ENCODE measurements at places on chromosomes 4 and X. TPM values are rescaled to one million over a fixed set of nuclear protein-coding genes. Genes with fewer than 3 reads are reported as not detected.

The EVC gene
- total RNA-seq = 12.8 TPM

The PPP2R2C gene
- total RNA-seq = 7.6 TPM

The CLDN22 gene
- total RNA-seq = not detected

The PHOX2B gene
- total RNA-seq = not detected

The SSX4B gene
- 0.19 TPM for total RNA-seq

The FGF13 gene
- total RNA-seq = 18.8 TPM

DNA sequence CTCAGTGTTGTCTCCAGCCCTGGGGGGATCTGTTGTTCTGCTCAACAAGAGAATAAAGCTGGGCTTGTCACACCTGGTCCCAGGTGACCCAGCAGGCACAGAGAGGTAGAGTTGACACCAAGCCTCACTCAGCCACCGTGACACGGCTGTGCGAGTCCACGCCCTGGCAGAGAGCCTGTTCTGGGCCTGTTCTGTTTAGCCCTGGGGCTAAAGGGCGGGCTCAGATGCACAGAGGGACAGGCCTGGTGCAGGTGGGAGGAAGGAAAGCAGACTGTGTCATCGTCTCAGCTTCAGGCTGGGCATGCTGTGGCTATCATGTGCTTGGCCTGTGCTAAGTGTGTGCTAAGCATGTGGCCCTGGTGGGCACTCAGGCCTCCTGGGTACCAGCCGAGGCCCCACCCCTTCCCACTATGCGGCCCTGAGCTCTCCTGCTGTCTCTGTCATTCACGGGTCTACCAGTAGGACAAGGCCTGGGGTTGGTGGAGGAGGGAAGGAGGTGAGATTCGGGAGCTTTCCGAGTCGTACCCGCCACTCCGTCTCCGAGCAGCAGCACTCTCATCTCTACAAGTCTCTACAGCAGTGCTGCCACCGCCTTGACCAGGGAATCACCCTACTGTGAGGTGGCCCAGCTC lies 10.8 kb downstream of the WFS1 start:
- no peaks in the 10 kb centered on the region for H3K4me1 ChIP-seq
- no peak overlapping the region for H3K4me3 ChIP-seq
- no peaks in the 10 kb centered on the region for H3K27me3 ChIP-seq
- H3K27ac ChIP-seq = no peak overlapping the region
- no peaks in the 10 kb centered on the region for H3K36me3 ChIP-seq

DNA sequence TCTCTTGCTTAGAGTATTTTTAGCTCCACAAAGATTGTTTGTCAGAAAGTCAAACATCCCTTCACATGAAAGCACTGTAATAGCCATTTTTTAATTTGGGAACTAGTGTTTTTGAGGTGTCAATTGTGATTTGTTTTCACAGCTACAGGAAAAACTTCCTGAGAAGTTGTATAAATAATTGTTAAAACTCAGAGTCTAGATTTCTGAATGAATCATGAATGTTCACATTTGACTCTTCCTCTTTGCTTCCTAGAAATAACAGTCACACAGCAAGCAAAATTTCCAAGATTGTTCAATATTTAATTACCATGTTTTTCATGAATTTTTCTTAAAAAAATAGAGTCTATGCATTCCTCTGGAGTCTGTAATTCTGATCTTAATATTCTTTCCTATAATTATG lies 156.9 kb upstream of the SLC7A11 start:
- no peak overlapping the region for H3K4me3 ChIP-seq
- no peak for DNase-seq
- H3K4me1 ChIP-seq = peaks cover 12% of the 10 kb centered on the region
- peak overlapping the region; percentile 60 for H3K27ac ChIP-seq
- no peaks in the 10 kb centered on the region for H3K36me3 ChIP-seq

- H3K27me3 ChIP-seq = no peaks in the 10 kb centered on the region
- no peak overlapping the region for H3K27ac ChIP-seq
- H3K36me3 ChIP-seq = no peaks in the 10 kb centered on the region
- H3K4me1 ChIP-seq = peaks cover 15% of the 10 kb centered on the region
Measured at GRCh38 chr4:181606300-181606699, 636.9 kb upstream of the TENM3 start.

- DNase-seq = no peak
- no peak overlapping the region for H3K4me3 ChIP-seq
- no peaks in the 10 kb centered on the region for H3K4me1 ChIP-seq
- no peak overlapping the region for H3K27ac ChIP-seq
- no peaks in the 10 kb centered on the region for H3K27me3 ChIP-seq
Measured at GRCh38 chrX:104310090-104310489, 55.4 kb upstream of the ESX1 start.

GRCh38 chr4:23866450-23867075 lies 23.3 kb downstream of the PPARGC1A start:
- no peak overlapping the region for H3K4me3 ChIP-seq
- no peaks in the 10 kb centered on the region for H3K36me3 ChIP-seq
- H3K27ac ChIP-seq = no peak overlapping the region
- no peak for DNase-seq
- no peaks in the 10 kb centered on the region for H3K27me3 ChIP-seq
- H3K4me1 ChIP-seq = no peaks in the 10 kb centered on the region

DNA sequence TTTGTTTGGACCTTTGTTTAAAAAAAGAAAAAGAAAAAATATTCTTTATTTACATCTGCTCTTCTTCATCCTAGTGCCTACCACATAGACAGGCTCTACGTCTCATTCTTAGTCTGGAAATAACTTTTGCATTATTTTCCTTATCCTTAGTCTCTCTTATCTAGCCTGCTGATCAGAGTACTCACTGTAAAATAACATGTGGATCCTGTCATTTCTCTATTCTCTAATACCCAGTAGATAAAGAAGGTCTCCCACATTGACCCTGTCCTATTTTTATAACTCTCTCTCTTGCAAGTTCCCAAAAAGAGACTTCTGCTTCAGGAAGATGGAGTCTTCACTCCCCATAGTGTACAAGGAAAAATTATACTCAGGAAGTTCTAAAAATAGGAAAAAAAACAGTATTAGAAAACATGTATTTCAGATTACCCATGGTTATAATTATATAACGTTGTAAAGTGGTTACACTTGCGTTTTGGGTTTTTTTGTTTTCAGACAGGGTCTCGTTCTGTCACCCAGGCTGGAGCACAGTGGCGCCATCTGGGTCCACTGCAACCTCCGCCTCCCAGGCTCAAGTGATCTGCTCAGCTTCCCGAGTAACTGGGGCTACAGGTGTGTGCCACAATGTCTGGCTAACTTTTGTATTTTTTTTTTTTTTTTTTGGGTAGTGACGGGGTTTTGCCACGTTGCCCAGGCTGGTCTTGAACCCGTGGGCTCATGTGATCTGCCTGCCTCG lies 23.8 kb downstream of the ZFX start:
- no peak for DNase-seq
- H3K27me3 ChIP-seq = no peaks in the 10 kb centered on the region
- H3K27ac ChIP-seq = no peak overlapping the region
- H3K36me3 ChIP-seq = peaks cover 5% of the 10 kb centered on the region
- H3K4me1 ChIP-seq = peaks cover 17% of the 10 kb centered on the region
- H3K4me3 ChIP-seq = no peak overlapping the region

- H3K4me1 ChIP-seq = no peaks in the 10 kb centered on the region
- no peaks in the 10 kb centered on the region for H3K36me3 ChIP-seq
- H3K27ac ChIP-seq = no peak overlapping the region
- peak; percentile 69 for DNase-seq
Measured at GRCh38 chr4:117447925-117448324, 362.5 kb upstream of the TRAM1L1 start.

DNA sequence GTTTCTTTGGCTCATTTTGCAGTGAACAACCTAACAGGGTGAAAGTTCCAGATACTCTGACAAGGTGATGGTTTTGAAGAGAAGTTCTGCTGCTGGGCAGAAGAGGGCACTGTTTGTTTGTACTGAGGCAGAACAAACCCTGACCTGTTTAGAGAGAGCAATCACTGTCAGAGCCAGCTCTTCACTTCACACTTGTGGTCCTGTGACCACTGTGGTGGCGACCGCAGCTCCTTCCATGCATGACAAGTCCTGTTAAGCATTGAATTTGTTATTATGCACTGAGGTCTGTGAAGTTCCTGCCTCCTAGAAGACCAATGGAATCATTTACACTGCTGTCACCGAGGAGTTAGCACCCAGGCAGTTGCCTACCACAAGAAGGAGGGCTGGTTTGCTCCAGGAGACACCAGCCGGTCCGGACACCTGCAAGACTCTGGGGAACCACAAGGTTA lies 86.6 kb downstream of the ZNF330 start:
- no peaks in the 10 kb centered on the region for H3K4me1 ChIP-seq
- DNase-seq = peak; percentile 61
- no peak overlapping the region for H3K27ac ChIP-seq
- no peak overlapping the region for H3K4me3 ChIP-seq
- H3K27me3 ChIP-seq = no peaks in the 10 kb centered on the region

- H3K27me3 ChIP-seq = no peaks in the 10 kb centered on the region
- no peak for DNase-seq
- H3K4me3 ChIP-seq = no peak overlapping the region
- no peaks in the 10 kb centered on the region for H3K36me3 ChIP-seq
Measured at GRCh38 chr4:70678383-70678999, 9.8 kb upstream of the UTP3 start.

DNA sequence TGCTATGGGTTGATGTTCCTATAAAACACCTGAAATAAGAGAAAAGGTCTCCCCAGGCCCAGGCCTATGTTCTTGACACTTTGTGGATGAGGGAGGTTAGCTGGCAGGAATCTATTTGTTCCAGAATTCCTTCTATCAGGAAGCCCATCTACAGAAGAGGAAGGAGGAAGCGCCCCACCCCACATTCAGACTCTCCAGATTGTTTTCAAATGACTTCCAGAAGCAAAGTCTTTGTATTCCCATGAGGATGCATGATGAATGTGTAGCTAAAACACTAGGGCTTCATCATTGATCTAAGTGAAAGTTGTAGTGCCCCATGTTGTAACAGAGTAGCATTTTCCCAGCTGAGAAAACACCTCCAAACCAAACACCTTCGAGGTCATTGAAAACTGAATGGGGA lies 16.4 kb downstream of the OTC start:
- H3K4me1 ChIP-seq = no peaks in the 10 kb centered on the region
- no peak overlapping the region for H3K27ac ChIP-seq
- DNase-seq = no peak
- no peaks in the 10 kb centered on the region for H3K27me3 ChIP-seq

- H3K36me3 ChIP-seq = no peaks in the 10 kb centered on the region
- DNase-seq = no peak
- no peak overlapping the region for H3K4me3 ChIP-seq
- no peaks in the 10 kb centered on the region for H3K4me1 ChIP-seq
Measured at GRCh38 chrX:67749536-67749935, 205.7 kb downstream of the AR start.

- H3K27ac ChIP-seq = no peak overlapping the region
- no peaks in the 10 kb centered on the region for H3K27me3 ChIP-seq
- H3K4me3 ChIP-seq = no peak overlapping the region
- H3K36me3 ChIP-seq = peaks cover 6% of the 10 kb centered on the region
- H3K4me1 ChIP-seq = no peaks in the 10 kb centered on the region
Measured at GRCh38 chr4:76744241-76744921, 153.6 kb downstream of the SOWAHB start.

DNA sequence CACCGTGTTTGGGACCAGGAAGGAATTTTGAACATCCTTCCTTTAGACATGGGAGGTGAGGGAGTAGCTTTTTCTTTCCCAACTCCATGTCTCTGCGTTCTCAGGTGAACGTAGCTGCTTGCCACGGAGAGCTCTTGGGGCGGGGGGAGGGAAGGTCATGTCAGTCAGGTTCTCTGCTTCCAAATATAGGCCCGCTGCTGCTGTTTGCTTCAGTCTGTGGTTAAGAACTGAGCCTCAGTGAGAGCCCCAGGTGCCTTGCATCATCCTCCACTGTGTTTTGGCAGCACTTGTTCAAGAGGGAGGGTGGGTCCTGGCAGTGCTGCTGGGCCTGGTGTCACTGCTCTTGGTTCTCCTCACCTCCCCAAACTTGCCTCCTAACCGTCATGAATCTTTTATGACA lies 46.5 kb downstream of the HADH start:
- H3K36me3 ChIP-seq = peaks cover 4% of the 10 kb centered on the region
- no peaks in the 10 kb centered on the region for H3K27me3 ChIP-seq
- H3K27ac ChIP-seq = no peak overlapping the region
- DNase-seq = no peak

DNA sequence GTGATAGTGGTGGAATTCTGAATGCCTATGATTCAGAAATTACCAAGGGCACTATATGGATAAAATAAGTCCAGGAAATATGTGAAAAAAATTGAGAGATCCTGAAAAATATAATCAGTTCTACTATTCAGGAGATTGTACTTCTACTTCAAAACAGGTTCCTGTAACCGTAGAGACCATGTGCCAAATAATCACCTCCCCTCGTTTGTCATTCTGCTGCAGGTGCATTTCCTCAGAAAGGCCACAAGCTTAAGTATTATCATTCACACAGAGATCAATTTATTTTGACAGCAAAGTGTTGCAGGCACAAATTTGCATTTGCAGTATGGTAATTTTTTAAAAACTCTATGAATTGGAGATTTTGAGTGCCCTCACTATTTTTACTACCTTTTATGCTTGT lies 1000.0 kb downstream of the CCSER1 start:
- peak; percentile 33 for DNase-seq
- no peaks in the 10 kb centered on the region for H3K4me1 ChIP-seq
- no peak overlapping the region for H3K4me3 ChIP-seq
- no peaks in the 10 kb centered on the region for H3K27me3 ChIP-seq
- H3K27ac ChIP-seq = no peak overlapping the region

DNA sequence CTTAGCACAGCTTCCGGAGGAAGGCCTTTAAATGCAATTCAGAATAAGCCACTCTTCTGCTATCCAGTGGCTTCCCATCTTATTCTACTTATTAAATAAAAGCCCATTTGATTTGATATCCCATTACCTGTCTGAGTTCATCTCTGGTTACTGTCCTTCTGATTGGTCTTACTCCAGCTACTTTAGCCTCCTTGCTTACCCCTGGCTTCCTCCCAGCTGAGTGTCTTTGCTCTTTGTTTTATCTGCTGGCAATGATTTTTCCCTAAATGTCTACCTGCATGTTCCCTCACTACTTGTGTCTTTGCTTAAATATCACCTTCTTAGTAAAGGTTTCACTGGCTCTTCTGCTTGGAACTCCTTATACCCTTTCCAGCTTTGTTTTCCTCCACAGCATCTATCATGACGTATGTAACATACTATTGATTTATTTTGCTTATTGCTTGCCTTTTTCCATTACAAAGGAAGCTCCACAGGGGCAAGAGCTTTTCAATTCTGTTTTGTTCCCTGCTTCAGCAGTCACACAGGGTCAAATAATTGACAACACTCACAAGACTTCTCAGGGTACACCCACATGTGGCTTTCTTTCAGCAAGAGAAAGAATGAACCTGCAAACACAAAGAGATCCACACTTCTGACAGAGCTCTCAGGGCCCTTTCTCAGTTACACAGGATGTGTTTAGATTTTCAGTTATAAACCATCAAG lies 63.8 kb downstream of the TBC1D19 start:
- H3K4me1 ChIP-seq = no peaks in the 10 kb centered on the region
- no peaks in the 10 kb centered on the region for H3K27me3 ChIP-seq
- DNase-seq = peak; percentile 37

- no peaks in the 10 kb centered on the region for H3K36me3 ChIP-seq
- H3K4me3 ChIP-seq = no peak overlapping the region
- peaks cover 26% of the 10 kb centered on the region for H3K4me1 ChIP-seq
- no peak overlapping the region for H3K27ac ChIP-seq
Measured at GRCh38 chr4:140257461-140258305, 103.7 kb upstream of the MAML3 start.
